Suppressor macrophage treated with lipopolysaccharide for 4 hours (primary cell): ENCODE measurements at places on chromosomes 5 and 9.

DNA sequence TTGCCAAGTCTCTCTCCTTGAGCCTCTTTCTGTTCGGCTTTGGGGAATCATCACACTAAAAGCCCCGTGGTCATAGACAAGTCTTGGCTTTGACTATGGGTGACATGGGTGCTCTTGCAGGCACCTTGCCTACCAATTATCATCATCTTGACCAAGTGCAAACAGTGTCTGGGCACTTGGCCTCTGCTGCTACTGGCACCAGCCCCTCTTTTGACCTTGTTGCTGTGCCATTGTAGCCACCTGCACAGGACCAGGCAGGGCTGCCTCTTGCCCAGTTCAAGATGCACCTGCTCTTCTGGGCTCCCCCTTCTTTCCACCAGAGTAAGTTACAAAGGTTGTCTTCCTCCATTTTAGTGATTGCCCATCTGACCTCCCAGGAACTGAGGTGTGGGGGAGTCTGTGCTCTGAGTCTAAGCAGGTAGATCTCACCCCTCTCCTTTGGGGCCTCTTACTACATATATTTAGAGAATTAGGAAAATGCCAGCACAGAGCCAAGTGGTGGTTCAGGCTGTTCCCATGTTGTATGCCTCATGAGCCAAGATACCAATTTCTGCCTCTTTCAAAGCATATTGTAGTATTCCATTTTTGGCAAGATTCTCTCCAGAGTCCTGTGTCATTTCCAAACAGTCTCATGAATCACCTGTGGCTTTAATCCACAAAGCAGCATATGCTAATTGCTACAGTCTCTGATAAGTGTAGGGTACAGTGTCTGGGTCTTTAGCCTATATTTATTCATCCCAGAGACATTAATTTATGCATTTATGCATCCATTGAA, 142.9 kb upstream of the DAP start:
- DNase-seq = no peak

- DNase-seq = no peak
These were observed 131.1 kb downstream of the ST8SIA4 start for GRCh38 chr5:100772006-100772405.

DNA sequence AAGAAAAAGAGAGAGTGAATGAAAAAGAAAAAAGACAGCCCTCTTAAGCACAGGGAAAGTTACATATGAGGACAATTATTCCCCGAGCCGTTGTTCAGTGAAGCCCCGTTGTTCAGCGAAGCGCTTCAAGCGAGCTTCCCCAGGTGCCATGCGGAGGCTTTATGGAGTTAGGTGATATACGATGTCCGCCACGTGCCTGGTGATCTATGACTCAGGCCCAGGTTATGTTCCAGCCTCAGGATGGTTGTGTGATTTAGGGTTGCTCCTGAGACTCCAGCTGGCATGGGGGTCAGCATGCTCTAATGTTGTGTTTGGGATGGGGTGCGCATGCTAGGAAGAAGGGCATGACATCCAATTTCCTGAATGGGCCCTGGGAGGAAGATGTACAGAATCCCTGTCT, 365.6 kb downstream of the CDK5RAP2 start:
- DNase-seq = no peak

GRCh38 chr9:129902740-129903134, 67.5 kb downstream of the USP20 start:
- no peak for DNase-seq

GRCh38 chr5:151483647-151484046, 36.2 kb downstream of the SLC36A1 start:
- no peak for DNase-seq

DNA sequence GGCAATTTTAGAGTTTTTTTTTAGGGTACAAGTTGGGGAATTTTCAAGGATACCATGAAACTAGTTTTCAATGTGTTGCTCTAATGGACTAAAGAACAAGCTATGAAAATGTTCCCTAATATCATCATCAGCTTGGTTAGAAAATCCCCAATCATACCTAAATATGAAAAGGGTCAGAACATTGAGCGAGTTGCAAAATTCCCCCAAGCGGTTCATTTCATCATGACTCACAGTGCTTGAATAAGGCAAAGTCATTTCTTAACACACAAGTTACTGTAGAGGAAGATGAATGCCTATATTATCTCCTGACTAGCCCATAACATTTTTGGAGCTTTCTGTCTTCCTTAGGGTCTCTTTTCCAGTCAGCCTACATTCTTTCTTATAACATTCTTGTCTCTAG, 62.7 kb downstream of the ST8SIA4 start:
- DNase-seq = peak; percentile 94

- DNase-seq = peak; percentile 86
These were observed 79.6 kb downstream of the TLR4 start for GRCh38 chr9:117783828-117784227.

- DNase-seq = peak; percentile 15
These were observed 7.5 kb upstream of the REEP5 start for GRCh38 chr5:112929336-112930081.

DNA sequence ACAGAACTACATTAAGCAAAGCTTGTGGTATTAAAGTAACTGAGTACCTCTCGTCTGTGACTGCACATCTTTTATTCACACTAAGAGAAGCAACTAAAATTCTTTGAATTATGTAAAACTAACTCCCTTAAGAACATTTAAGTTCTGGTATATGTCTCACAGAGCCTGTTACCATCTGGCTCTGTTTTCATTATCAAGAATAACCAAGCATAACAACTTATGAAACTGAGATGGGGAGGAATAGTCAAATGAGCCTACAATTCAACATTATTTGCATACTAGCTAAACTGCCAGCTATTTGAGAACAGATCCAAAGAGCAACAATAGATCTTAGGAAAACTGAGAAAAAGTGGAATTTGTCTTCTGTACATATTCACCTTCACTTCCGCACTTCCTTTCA, 25.3 kb upstream of the ISOC1 start:
- no peak for DNase-seq

DNA sequence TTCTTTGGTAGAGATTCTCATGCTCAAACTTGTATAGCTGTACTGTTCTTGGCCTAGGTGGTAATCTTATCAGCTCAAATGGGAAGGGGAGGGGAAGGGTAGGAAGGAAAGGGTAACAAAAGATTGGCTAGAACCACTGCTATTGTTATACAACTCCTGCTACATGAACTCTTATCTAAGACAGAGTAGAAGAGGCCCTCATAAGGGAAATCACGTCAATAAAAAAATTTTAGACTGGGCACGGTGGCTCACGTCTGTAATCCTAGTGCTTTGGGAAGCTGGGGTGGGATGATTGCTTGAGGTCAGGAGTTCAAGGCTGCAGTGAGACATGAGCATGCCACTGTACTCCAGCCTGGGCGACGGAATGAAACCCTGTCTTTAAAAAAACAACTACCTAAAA, 15.9 kb downstream of the STOM start:
- DNase-seq = no peak

DNA sequence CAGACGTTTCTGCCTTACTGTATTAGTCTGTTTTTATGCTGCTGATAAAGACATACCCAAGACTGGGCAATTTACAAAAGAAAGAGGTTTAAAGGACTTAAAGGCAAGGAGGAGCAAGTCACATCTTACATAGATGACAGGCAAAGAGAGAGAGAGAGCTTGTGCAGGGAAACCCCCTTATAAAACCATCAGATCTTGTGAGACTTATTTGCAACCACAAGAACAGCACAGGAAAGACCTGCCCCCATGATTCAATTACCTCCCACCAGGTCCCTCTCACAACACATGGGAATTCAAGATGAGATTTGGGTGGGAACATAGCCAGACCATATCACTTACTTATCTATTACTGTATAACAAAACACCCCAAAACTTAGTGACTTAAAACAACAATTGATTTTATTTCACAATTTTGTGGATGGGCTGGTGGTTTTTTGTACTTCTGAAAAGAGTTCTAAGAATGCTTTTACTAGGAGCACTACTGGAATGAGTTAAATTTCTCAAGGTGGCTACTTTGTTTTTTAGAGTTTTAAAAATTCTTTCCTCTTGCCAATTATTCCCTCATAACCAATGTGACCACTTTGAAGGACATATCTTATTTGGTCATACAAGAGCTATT, 10.3 kb downstream of the RUSC2 start:
- DNase-seq = no peak

GRCh38 chr5:108251350-108251749, 130.5 kb downstream of the FBXL17 start:
- no peak for DNase-seq

DNA sequence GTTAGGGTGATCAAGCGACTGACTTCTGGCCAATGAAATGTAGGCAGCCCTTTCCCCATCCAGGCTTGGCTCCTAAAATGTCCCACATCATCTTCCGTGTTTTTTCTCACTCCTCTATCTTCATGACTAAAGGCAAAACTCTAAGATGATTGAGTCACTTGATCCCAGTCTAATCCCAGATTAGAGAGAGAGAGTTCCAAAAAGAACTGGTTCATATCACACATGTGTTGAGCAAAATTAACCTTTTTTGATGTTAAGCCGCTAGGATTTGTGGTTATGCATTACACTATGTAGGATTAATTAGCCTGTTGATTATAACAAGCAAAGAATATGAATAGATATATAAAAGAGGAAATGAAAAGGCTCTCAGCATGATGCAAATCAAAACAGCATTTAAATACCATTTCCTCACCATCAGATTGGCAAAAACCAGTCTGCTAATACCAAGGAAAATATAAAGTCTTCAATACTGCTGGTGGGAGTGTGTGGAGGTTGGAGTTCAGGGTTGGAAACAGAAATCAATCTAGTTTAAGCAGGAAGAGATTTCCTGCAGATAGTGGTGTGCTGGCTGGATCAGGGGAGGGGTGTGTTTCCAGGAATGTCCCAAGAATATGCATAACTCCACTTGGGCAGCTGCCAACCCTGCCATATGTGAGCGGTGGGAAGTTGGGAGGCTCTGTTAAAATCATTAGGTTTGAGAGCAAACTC, 187.6 kb upstream of the S1PR3 start:
- no peak for DNase-seq

DNA sequence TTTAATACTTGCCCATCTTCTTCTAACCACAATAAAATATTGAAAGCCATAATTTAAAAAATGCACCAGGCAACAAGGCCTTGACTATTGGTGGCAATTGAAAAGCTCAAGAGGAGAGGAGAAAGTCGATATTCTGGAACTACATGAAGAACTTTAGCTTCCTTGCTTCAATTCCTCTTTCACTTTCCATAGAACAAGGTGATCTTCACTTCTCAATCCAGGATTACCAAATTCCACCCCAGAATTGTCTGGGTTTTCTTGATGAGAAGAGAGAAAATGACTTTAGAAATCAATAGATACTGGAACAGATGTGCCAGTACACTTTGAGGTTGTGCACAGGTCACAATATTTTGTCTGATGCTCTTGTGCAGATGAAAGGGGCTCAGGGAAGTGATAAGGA, 52.2 kb downstream of the PTCD2 start:
- peak; percentile 48 for DNase-seq

DNA sequence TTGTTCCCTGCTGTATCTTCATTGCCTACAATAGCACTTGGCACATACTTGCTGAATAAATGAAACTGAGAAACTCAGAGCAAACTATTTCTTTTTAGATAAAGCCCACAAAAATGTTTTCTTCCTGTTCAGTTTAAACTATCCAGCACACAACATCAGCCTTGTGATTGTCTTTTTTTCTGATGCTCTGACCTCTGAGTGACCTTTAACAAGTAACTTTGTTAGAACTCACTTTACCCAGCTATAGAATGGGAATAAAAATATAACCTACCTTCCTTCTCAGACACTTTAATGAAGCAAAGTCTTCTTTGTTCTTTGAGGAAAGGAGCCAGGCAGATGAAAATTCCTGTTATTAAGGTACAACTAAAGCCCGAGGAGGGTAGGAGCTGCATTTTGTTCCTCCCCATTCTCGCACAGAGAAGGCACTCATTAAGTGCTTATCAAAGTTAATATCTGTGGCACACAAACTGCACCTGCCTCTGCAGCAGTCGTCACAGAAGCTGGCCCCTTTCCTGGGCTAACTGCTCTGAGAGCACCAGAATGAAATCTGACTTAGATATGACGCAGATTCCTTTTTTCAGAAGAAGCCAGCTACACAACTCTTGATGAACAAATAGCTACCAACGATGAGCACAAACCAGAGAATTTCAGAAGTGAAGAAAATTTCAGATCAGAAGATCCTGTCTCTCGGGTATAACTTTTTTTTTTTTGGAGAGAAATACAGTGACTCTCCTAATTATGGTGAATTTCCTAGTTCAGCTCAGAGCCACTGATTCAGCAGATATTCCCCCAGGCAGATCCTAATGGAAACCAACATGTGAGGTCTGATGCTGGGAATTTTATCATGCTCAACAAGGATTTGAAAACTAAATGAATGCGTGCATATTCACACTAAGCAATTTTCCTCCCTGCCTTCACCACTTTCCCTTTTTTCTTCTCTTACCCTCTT, 31.0 kb upstream of the NR3C1 start:
- DNase-seq = peak; percentile 63

DNA sequence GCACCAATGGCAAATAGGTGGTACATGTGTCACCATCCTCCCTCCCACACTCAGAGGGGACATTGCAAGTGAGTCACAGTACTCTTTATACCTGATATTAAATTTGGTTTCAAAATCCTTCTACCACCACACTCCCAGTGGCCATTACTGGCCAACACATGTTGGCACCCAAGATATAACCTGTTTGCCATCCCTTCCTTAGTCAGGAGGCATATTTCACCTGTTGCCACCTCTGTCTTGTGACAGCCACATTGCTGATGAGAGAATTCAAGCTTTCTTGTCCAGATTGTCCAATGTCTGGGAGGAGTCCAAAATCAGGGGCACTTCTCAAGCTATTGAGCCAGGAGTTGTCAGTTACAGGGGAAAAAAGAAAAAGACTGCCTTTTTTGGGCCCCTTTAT, 80.2 kb upstream of the WWC1 start:
- no peak for DNase-seq

- DNase-seq = peak; percentile 37
These were observed 54.0 kb upstream of the HSPB3 start for GRCh38 chr5:54401515-54401914.

DNA sequence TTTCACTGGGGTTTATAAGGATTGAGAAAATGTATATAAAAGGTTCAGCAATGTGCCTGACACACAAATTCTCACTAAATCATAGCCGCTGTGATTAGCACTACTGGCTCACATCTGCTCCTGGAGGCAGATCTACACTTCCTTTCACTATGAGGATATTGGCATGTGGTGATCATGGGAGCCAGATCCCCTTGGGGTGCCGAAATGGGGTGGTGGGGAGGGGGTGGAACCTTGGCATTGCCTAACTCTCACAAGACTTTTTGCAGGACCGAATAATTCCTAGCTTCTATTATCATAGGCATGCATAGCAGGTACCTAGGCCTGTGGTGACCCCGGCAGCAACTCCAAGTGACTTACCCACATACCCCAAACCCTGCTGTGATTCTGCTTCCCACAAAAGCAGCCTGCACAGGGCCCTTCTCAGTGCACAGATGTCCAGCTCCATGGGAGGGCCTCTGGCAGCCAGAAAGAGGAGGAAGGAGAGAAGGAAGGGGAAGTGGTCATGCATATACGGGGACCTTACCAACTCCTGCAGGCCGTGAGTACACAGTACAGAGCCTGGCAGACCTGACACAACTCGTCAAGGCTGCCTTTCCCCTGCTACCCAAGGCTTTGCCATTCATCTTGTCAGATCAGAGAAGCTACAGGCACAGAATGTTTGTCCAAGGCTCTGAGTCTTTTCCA, 61.3 kb upstream of the IQGAP2 start:
- peak; percentile 32 for DNase-seq

GRCh38 chr5:146109379-146109778, 4.0 kb upstream of the PLAC8L1 start:
- DNase-seq = no peak
